ENCODE measurements at places on chromosomes 2 and 18.
A peak's percentile ranks its signal among the peaks of the same experiment; 100 is the strongest.

- no peak for DNase-seq
These were observed 9.1 kb upstream of the KLHL30 start for GRCh38 chr2:238129166-238130010.

DNA sequence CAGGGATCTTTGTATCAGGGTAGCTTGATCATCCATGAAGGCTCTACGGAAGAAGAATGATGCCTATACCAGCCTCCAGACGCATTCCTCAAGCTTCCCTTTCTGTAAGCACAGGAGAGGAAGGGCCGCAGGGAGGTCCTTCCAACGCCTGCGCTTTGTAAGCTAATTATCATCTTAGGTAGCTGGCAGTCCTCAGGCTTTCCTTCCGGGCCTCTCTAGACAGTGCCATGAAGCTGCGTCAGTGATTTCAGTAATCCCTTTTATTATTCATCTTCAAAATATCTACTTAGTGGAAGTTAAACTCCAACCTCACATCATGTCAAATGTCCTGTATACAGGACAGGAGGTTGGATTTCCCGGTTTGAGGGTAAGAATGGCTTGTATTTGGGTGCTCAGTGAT is 92.3 kb downstream of the ETAA1 start:
- DNase-seq: no peak

DNA sequence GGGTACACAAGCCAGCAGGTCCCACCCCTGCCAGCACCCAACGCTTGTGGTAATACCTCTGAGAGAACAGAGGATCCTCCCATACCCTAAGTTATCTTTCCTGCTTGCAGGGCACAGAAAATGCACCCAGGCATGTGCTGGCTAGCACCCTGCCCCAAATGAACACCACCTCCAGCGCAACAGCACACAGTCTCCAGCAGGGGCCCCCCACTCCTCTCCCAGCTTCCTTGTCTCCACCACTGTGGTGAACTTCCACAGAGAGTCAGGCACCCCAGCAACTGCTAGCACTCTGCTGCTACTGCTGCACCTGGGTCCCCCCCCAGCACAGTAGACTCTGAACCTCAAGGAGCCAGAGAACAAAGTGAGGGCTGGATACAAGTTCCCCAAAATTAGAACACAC is 216.8 kb upstream of the CNTNAP5 start:
- DNase-seq: no peak

GRCh38 chr2:172096626-172097547 is 5.8 kb downstream of the DLX2 start:
- peak; percentile 68 for DNase-seq

DNA sequence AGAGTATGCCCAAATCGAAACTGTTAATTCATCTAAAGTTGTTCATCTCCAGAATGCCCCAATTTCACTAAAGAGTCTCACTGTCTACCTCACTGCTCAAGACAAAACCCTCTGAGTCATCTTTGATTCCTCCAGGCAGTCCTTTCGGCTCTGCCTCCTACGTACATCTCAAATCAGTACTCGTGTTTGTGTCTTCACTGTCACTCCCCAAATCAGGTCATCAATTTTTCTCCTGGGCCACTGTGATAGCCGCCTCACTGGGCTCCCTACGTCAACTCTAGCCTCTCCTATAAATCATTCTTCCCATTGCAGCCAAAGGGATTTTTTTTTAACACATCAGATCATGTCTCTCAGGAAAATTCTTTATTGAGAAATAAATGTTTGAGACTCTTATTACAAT is 42.1 kb upstream of the TTC39C start:
- DNase-seq: no peak

DNA sequence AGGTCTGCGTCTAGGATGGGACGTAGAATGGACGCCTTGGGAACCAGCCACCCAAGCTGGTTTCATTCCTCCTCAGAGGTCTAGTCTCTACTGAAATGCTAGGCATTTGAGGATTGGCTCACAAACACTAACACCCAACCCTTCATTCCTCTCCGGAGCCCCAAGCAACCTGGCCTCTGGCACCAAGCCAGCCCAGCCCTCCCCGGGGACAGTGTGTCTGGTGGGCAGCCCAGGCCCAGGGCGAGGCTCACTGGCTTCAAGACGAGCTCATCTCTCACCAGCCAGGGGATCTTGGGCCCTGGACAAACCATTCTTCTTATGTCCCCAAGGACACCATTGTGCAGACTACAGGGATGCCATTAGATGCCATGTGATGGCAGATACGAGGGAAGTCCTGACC is 182.5 kb downstream of the CTIF start:
- no peak for DNase-seq

GRCh38 chr2:52879561-52879960 is 888.0 kb upstream of the CHAC2 start:
- DNase-seq: no peak

GRCh38 chr2:186732843-186733242 is 39.0 kb downstream of the FAM171B start:
- no peak for DNase-seq
